Occipital lobe (tissue), 3 donors: ENCODE measurements at places on chromosomes 1 and 21. TPM values are rescaled to one million over a fixed set of nuclear protein-coding genes. Genes with fewer than 3 reads are reported as not detected.

The ZMYM4 gene
- 108 TPM for total RNA-seq

The C1QTNF12 gene
- not detected for total RNA-seq

The OR6N1 gene
- not detected for total RNA-seq

The PPIAL4G gene
- total RNA-seq, result 0.31 TPM

The CXADR gene
- total RNA-seq, result 372 TPM

The PDZK1 gene
- 0.78 TPM for total RNA-seq

The CCDC190 gene
- 0.31 TPM for total RNA-seq

The TNFRSF25 gene
- total RNA-seq, result 9.5 TPM

The LRRC39 gene
- total RNA-seq, result 8.0 TPM

The PRRX1 gene
- total RNA-seq, result 5.5 TPM

The AMY2A gene
- total RNA-seq, result not detected

The PRELP gene
- total RNA-seq, result 0.16 TPM

The CHI3L1 gene
- 1.6 TPM for total RNA-seq

The CATSPERE gene
- total RNA-seq, result 2.0 TPM

The TCHHL1 gene
- not detected for total RNA-seq

The ANXA9 gene
- total RNA-seq, result not detected

The OLIG2 gene
- 23.9 TPM for total RNA-seq

The FOXD2 gene
- total RNA-seq, result 0.31 TPM

The PGLYRP3 gene
- total RNA-seq, result not detected

The UBE2U gene
- total RNA-seq, result not detected

The LYSMD1 gene
- total RNA-seq, result 16.4 TPM

The HCRTR1 gene
- total RNA-seq, result 1.1 TPM

The FHL3 gene
- total RNA-seq, result 4.1 TPM

The PRAMEF9 gene
- not detected for total RNA-seq

The NUP210L gene
- total RNA-seq, result under 0.01 TPM

The LCE1E gene
- total RNA-seq, result not detected

The ARF1 gene
- total RNA-seq, result 96.2 TPM

The ESRRG gene
- total RNA-seq, result 6.9 TPM

The CNN3 gene
- 199 TPM for total RNA-seq
